ENCODE measurements at places on chromosomes 3 and 15.

DNA sequence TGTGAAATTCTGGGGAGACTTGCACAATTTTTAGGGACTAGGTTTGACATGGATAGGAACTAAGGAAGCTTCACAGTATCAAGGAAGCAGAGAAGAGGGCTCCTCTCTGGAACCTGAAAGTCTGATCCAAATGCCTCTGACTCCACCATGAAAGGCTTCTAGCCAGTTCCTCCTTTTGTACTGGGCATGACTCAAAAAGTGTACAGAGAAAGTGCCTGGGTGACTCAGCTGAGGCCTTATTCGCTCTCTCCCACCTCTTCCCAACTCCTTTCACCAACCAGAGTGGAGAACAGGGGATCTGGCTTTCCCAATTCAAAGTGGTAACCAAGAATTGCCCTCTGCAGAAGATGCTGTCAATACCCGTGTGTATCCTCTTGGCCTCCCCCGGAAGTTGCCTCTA lies 342.9 kb upstream of the PROK2 start:
- DNase-seq, result no peak

GRCh38 chr3:156519758-156520162 lies 35.2 kb downstream of the SSR3 start:
- DNase-seq, result no peak

DNA sequence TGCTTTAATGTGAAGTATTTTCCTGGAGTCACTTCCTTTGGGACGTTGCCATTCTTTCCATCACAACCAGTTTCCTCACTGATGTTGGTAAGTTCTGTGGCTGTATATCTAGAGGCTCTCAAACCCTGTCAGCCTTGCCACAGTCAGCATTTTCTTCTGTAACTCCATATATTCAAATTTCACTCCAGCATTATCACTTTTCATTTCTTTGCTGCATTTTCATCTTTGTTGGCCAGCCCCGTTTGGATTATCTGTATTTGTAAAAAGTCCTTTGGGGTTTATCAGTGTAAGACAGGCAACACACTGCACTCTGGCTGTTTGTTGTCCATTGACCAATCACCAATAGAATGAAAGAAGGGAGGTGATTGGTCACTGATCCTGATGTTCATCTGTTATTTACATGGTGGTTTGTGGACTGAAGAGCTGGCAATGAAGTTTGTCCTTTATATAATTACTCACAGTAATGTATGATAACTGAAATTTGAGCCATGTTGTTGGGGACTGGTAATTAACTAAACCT lies 20.3 kb downstream of the GMPS start:
- DNase-seq, result no peak

DNA sequence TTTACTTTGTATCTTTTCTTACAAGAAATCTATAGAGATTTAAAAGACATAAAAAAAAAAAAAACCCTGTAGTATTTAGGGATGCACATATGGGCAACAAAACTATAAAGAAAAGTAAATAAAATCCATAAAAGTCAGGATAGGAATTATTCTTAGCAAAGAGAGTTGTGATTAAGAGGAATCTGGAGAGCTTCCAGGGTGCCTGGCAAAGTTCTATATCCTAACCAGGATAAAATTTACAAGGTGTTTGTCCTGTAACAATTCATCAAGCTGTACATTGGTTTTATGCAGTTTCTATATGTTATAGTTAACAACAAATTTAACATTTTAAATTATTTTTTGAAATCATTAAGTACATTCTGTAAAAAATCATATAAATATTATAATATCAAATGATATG lies 7.9 kb downstream of the SECISBP2L start:
- DNase-seq, result no peak

DNA sequence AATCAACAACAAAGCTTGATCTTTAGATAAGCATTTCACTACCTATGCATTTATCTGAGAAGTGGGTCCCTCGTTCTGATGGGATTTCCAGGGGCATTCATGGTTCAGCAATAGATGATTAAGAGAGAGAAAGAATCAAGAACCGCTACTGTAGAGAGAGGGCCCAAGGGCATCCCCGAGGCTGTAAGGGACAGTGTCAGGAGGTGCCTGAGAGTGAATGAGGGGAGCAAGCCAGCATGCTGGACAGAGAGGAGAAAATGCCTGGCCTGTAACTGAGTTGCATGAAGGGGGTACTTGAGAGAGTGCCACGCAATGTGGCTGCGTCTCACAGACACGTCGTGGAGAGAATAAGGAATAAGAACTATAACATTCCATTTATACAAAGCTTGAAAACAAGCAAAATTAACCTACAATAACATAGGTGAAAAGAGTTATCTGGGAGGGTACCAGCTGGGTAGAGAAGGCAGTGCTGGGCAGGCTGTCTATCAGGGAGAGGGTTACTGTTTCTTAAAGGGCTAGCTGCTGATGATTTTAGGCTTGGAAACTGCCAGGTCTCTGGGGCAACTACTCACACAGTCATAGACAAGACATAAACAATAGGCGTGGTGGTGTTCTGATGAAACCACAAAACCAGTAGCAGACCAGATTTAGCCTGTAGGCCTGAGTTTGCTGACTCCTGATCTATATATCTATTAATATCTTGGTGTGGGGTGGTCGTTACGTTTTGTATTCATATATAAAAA lies 374.6 kb upstream of the CFAP20DC start:
- DNase-seq, result no peak

GRCh38 chr3:31758322-31758965 lies 222.6 kb downstream of the OSBPL10 start:
- no peak for DNase-seq

DNA sequence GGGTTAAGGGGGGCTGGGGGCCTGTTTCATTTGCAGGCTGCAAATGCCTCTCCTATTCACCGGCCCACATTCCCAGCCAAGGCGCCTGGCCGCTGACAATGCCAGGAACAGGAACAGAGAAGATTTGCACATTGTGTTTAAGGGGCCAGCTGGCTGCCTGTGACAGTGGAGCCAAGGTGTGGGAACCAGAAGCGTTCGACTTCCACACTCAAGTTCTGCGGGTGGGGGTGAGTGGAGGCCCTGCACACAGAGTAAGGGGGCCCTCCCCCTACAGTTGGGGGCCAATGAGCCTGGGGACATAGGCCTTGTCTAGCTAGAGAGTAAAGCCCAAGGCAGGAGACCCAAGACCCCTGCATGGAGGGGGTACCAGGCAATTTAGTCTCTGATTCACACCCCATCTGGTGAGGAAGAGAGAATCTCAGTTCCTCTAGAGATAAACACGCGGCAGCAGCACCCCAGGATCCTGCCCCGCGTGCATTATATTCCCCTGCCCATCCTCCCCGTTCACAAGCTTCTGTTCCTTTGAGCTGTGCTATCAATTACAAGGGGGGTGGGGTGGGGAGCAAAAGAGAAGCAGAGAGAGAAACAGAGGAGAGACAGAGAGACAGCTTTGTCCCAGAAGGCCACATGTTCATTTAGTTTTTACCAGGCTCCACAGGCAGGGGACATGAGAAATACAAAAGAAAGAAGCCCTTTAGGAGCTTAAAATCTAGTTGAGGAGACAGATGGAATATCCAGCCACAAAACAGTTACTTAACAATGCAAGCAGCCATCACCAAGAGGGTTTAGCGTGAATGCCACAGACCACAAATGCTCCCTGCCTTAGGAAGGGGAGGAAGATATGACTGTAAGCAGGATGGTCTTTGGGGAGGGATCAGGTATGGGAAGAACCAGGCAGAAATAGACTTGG lies 9.2 kb downstream of the IGDCC3 start:
- DNase-seq, result no peak

- DNase-seq, result no peak
These were observed 193.4 kb upstream of the RASGRP1 start for GRCh38 chr15:38758043-38758442.

DNA sequence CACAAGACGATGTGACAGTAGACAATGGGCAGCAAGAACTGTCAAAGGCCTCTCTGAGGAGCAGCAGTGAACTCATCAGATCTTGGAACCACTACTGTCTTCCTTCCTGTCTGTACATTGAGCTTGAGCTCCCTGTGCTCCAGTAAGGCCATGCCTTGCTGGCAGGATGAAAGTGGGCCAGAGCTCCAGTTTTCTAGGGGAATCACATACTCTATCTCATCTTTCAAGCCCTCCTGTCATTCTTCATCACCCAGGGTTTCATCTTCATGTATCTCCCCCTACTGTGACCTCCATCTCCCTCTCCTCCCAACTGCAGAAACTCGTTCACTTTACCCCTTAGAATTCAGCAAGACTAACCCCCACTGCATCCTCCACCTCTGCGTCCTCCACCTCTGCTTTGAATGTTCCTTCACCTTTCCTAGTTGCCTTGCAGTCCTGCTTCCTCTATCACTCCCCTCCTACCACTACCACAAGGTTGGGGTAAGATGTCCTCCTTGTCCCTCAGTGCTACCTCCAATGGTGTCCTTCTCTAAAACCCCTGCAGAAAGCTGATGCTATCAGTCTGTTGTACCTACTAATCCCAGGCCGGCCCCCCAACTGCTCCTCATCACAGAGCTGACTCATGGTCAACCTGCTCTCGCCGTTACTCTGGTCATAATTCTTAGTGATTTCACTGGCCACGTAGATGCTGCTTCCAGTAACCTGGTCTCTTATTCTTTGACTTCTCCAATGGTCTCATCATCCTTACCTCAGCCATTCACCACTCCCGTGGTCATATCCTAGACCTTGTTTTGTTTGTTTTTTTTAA lies 22.3 kb downstream of the NKIRAS1 start:
- DNase-seq, result no peak

DNA sequence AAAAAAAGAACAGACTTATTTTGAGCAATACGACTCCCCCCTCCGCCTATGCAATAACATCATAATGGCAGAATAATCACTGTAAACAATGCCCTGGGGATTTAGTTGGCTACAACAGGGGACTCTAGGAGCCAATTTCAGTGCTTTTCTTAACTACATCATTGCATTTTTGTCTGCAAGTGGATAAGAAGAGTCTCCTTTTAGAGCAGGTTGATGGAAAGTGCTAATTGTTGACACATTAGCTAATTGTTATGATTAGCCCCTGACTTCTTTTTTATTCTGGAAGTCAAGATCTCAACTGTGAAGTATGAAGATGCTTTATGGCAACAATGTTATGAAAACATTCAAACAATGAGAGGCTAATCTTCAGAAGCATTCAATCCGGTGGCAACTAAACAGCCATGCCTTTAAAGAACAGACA lies 121.2 kb downstream of the MECOM start:
- no peak for DNase-seq

- no peak for DNase-seq
These were observed at the start of gene PRTG for GRCh38 chr15:55742927-55743728. Gene PRTG, minus strand, starts transcription at chr15:55743152. Its CDS starts 221 bp downstream, at chr15:55742931.

DNA sequence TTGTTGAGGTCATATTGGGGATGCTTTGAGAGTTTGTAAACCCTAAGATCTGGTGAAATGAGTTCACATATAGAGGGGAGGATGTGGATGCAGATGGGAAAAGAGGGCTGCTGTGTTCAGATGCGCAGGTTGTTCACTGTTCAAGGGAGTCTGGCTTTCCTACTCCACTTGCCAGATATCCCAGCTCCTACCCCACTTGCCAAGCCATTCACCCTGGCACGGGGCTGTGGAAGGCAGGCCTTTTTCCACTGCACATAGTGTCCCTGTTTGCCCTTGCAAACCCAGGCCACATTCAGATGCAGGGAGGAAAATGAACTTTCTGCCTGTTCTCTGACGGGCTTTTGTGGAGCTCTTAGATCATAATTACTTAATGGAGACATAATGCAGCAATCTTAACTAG lies 29.0 kb downstream of the CRABP1 start:
- DNase-seq, result no peak

DNA sequence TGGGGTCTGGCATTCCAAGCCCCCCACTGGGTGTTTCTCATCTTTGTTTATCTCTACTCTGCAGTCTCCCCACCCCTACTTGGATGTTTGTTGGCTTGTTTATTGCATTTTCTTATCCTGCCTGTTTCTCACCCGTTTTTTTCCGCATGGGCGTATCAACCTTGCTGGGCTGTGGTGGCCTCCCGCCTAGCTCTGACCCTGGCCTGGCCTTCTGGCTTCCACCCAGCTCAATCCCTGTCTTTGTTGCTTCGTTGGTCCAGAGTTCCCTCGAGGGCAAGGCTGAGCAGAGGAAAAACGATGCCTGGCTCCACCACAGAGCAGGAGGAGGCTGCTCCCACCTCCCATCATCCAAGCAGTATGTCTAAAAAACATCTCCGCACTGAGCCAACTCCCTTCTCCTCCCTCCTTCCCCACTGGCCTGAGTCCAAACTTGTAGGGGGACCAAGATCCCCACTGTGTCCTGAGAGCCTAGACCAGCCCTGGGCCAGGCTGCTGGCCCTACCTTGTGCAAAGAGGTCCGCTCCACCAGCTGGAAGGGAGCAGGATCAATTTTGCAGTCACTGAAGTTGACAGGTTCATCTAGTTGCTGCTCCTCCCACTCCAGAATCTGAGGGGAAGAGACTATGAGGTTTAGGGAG lies 9.8 kb downstream of the CLCN2 start:
- DNase-seq, result no peak

- DNase-seq, result no peak
These were observed 72.5 kb upstream of the ACAN start for GRCh38 chr15:88730751-88731150.

DNA sequence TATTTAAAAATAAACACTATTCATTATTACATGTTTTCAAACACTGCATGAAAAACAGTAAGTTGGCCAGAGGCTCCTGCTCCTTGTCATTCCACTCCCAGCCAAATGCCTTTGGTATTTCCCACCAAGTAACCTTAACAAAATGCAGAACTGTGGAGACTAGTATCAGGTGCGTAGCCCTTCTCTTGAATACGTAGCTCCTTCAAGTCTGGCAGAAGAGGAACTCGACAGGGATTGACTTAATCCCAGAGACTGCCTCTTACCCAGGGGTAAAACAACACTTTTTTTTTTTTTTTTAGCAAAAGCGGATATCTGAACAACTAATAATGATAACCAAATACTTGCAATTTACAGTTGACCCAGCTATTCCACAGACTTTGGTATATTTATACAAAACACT lies 738 bp downstream of the COMMD2 start:
- DNase-seq, result no peak

- no peak for DNase-seq
These were observed 308.4 kb downstream of the PDCD6IP start for GRCh38 chr3:34106879-34107278.

GRCh38 chr3:117853923-117854668 lies 1144.5 kb downstream of the TUSC7 start:
- no peak for DNase-seq

DNA sequence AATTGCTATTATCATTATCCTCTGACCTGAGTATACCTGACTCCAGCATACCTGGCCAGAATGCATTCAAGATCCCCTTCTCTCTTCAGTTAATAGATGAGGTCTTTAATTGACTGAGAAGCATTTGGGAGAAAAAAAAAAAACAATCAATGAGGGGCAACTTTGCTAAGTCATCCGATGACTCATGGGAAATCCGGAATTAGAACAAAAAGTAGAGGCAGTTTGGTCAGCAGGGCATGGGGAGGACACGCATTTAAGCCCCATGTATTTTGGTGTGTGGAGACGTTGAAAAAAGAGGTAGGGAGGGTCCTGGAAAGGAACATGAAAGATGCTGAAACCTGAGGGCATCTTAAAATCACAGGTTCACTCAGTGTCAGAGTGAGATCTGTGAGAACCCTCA lies 256.2 kb downstream of the RORA start:
- no peak for DNase-seq

- no peak for DNase-seq
These were observed 13.2 kb upstream of the CCDC13 start for GRCh38 chr3:42786212-42786611.
